Activated naive CD4-positive, alpha-beta T cell treated with anti-CD3 and anti-CD28 coated beads for 36 hours (primary cell): ENCODE measurements at places on chromosomes 7 and 10. TPM values are rescaled to one million over a fixed set of nuclear protein-coding genes. Genes with fewer than 3 reads are reported as not detected.
A peak's percentile ranks its signal among the peaks of the same experiment; 100 is the strongest.

SPOCK2 gene
- 205 TPM for total RNA-seq

- no peak for DNase-seq
These were observed 123.6 kb downstream of the CXCL12 start for GRCh38 chr10:44261296-44261695.

DNA sequence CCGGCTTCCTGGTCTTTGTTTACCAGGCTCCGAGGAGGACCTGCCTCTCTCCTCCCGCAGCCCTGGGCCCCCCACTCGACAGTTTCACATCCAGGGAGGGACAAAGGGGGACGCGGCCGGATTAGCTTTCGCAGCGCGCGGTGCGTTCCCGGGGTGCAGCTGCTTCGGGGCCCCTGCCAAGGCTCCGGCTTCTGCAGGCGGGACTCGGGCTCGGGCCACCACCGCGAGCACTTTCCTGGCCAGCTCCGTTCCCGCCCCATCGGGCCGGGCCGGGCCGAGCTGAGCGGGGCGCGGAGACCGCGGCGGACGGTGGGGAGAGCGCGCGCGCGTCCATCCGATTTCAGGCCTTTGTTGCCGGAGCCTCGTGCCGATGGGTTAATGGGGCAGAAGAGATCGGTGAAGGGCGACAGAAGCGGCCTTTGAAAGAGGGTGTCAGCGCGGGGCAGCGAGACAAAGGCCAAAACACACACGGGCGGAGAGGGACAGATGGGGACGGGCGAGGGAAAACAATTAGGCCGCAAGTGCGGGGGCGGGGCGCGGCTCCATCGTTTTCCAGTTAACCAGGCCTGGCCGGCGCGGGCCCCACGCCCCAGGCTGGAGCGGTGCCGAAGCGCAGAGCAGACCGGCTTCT is 8.5 kb upstream of the UNCX start:
- no peak for DNase-seq

DNA sequence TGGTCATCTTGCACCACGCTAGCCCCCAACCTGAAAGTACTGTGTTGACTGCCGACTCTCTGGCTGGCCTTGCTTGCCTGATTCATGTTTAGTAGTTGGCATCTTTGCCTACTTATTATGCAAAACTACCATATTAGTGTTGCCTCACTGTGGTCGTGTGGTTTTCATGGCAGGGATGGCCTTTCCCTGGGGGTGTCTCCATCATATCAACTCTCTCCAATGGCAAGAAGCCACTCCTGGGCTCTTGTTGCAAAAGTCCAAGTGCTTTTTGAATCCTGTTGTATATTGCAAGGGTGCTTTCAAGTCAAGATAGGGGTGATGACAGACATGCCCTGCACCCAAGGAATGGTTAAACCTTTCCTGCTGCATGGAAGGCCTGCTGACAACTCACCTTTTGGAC is 39.4 kb downstream of the ABLIM1 start:
- no peak for DNase-seq

- no peak for DNase-seq
These were observed 43.9 kb upstream of the C1QL3 start for GRCh38 chr10:16565604-16566003.

DNA sequence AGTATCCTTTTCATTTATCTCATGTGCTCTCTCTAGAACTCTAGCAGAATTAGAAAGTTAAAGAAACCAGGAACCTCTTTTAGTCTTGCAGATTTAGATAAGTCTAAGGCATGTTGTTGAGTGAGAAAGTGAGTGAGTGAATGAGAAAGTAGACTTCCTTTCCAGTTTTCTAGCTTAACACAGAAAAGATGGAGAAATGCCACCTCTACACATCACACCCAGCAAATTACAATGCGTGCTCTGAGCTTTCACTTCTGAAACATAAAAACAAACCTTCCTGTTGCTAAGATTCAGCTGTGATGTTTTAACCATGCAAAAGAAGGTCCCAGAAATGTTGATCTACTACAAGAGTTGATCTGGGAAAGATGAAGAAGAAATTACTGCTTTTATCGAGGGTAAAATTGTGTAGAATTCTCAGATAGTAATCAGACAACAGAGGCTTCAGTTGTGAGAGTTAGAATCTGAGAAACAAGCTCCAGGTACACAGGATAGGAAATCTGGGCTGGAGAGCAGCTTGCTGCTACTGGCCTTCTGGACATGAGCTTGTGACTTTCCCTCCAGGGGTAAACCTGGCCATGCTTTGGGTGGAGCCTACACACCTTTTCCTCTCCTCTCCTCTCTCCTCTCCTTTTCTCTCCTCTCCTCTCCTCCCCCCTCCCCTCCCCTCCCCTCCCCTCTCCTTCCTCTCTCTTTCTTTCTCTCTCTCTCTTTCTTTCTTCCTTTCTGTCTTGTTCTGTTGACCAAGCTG is 4.6 kb downstream of the CYP3A5 start:
- peak; percentile 33 for DNase-seq

DNA sequence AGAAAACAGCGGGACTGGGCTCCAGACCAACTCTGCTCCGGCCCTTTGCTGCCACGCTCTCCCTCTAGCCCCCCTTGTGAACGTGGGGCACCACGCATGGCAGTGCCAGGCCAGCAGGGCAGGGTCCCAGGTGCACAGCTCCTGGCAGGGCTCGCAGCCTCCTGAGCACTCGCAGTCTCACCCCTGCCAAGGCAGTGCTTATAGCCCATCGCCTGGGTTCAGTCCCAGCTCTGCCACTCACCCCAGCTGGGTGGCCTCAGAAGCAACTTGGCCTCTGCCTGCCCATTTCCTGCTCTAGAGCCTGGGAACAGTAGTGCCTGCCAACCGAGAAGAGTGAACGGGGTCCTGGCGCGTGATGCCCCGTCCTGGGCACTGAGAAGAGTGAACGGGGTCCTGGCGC is 36.3 kb downstream of the CFAP46 start:
- no peak for DNase-seq

GRCh38 chr10:72334825-72335393 is 19.8 kb downstream of the DNAJB12 start:
- peak; percentile 94 for DNase-seq

DNA sequence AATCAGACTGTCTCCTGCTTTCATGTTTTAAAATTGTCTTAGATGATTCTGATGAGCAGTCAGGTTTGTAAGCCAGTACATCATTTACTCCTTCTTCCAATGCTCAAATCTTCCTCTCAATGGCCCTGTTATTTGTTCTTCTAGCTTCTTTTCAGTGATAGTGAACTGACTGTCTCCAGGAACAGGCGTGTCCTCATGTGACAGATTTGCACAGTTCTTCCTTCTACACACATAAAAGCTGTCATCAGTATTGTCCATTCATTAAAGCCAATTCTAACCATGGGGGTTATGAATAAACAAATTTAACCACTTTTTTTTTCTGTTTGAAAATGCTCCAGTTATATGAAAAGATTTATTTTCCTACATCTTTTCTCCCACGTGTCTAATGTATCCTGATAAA is 308.7 kb upstream of the SORCS1 start:
- DNase-seq = no peak

GRCh38 chr10:124612611-124613498 is 131.3 kb downstream of the FAM53B start:
- DNase-seq = peak; percentile 28

- DNase-seq = peak; percentile 10
These were observed 301.6 kb upstream of the HPS1 start for GRCh38 chr10:98748298-98748697.
